ENCODE measurements at places on chromosomes 13 and 19.

GRCh38 chr19:55209693-55210472 is 582 bp upstream of the PTPRH start:
- no peak for DNase-seq

DNA sequence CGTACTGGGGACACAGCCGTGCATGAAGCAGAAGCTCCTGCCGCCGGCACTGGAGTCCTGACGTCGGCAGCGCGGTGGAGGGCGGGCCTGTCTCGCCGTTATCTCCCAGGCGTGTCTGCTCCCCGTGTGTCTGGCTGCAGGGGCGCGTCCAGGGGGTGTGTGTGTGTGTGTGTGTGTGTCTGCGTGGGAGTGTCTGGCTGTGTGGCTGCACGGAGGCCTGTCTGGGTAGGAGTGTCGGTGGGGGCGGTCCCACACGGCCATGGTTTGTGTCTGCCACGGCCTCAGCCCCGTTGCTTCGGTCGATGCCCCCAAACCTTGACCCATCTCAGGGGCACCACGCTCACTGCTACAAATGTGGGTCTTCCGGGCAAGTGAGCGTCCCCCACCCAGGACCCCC is 18.3 kb downstream of the ARID3A start:
- no peak for DNase-seq

- DNase-seq = no peak
Observed at GRCh38 chr13:106657104-106657503, 89.2 kb upstream of the ARGLU1 start.

GRCh38 chr13:70894258-70894657 is 786.0 kb upstream of the KLHL1 start:
- no peak for DNase-seq

DNA sequence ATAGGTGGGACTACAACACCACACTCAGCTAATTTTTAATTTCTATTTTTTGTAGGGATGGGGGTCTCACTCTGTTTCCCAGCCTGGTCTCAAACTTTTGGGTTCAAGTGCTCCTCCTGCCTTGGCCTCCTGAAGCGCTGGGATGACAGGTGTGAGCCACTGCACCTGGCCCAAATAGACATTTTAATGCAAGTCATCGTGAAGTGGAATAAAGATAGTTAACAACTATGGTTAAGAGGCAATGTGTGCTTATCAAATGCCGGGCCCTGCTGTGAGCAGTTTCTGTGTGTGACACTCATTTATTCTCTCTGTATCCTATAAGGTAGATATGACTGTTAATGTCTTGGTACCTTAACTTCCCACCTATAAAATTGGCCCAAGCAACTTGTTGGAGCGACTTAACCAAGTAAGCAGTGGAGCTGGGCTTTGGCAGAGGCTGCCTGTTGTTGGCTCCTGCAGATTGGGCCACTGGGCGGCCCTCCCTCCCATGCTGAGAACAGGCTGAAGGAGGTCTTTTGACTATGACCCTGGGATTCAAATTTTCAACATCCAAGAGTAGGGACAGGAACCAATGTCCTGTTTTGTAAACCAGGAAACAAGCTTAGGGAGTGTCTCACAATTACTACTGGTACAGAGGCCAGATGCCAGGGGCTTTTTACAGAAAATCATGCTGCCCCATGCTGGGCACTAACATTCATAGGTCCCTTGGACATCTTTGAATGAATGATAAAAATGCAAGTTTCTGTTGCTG is 450.7 kb downstream of the TSHZ3 start:
- DNase-seq = no peak

DNA sequence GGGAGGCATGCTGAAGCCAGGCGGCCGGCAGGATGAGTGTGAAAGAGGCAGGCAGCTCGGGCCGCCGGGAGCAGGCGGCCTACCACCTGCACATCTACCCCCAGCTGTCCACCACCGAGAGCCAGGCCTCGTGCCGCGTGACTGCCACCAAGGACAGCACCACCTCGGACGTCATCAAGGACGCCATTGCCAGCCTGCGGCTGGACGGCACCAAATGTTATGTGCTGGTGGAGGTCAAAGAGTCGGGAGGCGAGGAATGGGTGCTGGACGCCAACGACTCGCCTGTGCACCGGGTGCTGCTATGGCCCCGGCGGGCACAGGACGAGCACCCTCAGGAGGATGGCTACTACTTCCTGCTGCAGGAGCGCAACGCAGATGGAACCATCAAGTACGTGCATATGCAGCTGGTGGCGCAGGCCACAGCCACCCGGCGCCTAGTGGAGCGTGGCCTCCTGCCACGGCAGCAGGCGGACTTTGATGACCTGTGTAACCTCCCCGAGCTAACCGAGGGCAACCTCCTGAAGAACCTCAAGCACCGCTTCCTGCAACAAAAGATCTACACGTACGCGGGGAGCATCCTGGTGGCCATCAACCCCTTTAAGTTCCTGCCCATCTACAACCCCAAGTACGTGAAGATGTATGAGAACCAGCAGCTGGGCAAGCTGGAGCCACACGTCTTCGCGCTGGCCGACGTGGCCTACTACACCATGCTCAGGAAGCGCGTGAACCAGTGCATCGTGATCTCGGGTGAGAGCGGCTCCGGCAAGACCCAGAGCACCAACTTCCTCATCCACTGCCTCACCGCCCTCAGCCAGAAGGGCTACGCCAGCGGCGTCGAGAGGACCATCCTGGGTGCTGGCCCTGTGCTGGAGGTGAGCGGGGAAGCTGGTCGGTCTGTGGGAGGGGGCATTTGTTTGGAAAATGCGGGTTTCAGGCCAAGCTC is 26.4 kb downstream of the MYO9B start:
- DNase-seq = no peak

GRCh38 chr19:46155237-46155636 is 7.2 kb downstream of the IGFL2 start:
- DNase-seq = no peak

- DNase-seq = no peak
Observed at GRCh38 chr13:66778461-66778860, 451.7 kb downstream of the PCDH9 start.

Measured in stimulated activated CD8-positive, alpha-beta memory T cell treated with anti-CD3 and anti-CD28 coated beads, Interleukin-7, amount 100 ng/mL, for 24 hours (primary cell).